ENCODE measurements at places on chromosomes 6 and 20.

GRCh38 chr6:16949716-16950115 is 152.1 kb upstream of the STMND1 start:
- DNase-seq: no peak

DNA sequence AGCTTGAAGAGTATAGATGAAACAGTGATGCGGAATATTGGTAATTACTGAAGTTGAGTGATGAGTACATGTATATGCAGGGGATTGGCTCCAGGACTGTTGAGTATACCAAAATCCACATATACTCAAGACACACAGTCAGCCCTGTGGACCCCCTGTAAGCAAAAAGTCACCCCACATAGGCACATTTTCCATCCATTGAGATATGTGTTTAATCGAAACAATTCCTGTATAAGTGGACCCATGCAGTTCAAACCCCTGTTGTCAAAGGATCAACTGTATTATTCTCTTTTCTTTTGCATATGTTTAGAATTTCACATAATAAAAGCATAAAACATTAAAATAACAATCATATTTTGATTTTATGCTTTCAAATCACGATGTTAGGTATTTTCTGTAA is 32.1 kb upstream of the FILIP1 start:
- DNase-seq: no peak

GRCh38 chr20:56540415-56540814 is 7.4 kb downstream of the FAM209B start:
- no peak for DNase-seq

DNA sequence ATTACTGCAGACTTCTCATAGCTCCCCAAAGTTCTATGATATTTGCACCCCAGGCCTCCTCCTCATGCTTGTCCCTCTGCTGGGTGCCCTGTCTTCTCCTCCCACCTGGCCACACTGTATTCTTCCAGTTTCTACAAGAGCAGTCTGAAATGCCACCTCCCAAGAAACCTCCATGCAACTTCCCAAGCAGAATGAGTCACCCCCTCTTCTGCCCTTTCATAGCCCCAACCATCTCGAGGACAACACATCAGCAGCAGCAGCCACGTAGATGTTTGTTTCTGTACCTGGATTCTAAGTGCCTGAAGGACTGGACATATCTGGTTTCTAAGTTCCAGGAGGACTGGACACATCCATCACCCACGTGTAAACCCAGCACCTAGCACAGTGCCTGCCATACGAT is 6.6 kb upstream of the ULBP2 start:
- DNase-seq: no peak

DNA sequence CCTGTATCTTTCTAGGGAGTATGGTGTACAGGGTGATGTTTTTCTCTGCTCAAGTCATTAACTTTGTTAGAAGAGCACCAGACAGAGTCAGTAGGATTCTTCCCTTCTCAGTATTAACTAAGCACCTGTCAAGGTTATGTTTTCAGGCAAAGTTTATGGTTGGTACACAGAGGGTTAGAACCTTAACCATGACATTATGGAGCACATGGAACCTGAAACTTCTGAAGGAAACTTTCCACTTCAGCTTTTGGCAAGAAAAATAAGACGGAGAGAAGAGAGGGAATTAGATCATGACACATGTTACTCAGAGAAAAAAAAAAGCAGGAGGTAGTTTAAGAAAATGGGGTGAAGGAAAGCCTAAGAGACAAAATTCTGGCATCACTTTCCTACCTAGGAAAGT is 112.9 kb upstream of the PDE7B start:
- DNase-seq: no peak

DNA sequence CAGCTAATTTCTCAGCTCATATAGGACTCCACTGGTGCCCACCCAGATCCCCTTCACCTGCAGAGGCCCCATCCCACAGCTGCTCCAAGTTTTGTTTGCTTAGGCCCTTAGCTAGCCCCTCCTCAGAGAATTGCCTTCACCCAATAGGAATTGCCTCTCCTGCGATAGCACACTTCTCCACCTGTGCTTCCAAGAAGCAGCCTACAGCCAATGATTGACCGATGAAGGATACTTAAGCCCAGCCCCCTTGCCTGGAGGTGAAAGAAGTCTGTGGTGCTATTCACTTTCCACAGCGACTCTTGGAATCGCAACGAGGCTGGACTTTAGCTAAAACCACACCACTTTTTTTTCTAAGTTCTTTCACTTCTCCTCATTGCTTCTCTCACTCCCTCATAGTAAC is 353.2 kb upstream of the BTBD3 start:
- no peak for DNase-seq

GRCh38 chr6:30889496-30889885 is 5.2 kb downstream of the DDR1 start:
- no peak for DNase-seq

GRCh38 chr20:63499338-63499969 is 571 bp upstream of the EEF1A2 start:
- no peak for DNase-seq

GRCh38 chr6:33324125-33324524 is 6.6 kb upstream of the ZBTB22 start:
- no peak for DNase-seq
